ENCODE measurements at places on chromosomes 4 and X.

DNA sequence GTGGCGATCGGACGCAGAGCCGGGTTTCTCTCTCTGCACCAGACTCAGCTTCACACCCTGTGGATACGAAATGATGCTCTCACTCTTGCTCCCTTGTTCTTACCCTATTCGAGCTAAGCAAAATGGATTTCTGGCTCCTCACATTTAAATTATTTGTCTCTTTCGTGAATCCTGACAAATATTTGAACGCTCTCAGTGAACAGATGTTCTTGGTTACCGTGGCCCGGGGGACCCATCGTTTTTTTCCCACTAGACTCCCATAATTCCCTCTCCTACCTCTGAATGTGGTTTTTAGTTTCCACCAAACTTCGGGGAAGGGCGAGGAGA is 630 bp downstream of the SMARCA5 start:
- DNase-seq: no peak

DNA sequence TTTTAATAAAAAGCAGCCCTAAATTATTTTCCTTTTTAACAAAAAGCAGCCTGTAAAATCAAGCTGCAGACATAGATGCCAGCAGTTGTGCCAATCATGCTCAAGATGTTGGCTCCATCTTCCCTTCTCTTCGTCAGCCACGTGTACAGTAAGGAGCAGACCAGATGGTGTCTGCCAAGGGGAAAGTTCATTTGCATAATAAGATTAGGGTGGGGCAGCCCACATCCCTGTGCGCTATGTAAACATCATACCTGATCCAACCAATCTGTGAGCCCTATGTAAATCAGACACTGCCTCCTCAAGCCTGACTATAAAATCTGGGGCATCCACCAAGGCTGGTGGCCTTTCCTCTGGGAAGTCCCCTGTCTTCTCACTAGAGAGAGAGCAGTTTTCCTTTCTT is 23.1 kb upstream of the C1GALT1C1 start:
- DNase-seq: no peak

DNA sequence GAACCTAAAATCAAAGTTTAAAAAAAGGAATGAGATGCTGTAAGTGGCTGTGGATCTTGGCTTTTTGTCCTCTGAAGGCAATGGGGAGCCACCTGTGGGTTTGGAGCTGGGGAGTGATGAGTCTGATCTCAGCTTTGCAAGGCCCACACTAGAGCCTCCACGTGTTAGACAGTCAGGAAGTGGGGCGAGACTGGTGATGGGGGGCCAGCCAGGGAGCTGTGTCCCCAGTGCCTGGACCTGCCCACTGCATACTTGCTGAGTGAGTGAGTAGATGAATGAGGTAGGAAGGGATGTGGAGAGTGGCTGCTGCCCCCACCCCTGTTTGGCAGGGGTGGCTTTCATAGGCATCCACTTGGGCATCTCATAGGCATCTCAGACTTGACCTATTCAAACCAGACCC is 84.0 kb downstream of the NHSL2 start:
- DNase-seq: no peak

- no peak for DNase-seq
Observed at GRCh38 chr4:610411-611261, 14.7 kb upstream of the PDE6B start.

Data from GM12891 (cell line).